ENCODE measurements at places on chromosomes 4 and X.

DNA sequence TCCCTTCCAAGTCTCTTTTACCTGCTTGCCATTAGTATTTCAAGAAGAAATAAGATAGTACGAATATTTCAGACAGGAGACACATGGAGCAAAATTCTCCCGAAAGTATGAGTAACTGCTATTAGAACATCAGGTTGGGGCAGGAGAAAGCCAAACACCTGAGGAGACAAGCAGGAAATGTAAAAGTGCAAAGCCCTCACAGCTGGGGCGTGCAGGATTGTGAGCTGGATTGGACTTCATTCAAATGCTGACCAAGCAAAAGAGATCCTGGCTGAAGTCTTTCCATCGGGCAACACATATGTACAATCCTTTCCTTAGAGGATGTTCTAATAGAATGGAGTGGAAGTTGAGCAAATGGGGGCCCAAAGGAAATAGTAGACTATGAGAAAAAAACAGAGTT, 76.8 kb downstream of the DTHD1 start:
- DNase-seq, result no peak

GRCh38 chrX:24285082-24285481, 28.8 kb downstream of the SUPT20HL2 start:
- DNase-seq, result no peak

GRCh38 chrX:32744921-32745320, 466.4 kb downstream of the DMD start:
- no peak for DNase-seq

GRCh38 chr4:154001193-154001592, 212.3 kb upstream of the SFRP2 start:
- DNase-seq, result peak; percentile 51

- DNase-seq, result no peak
These were observed 2.5 kb downstream of the PDGFC start for GRCh38 chr4:156969101-156969500.

DNA sequence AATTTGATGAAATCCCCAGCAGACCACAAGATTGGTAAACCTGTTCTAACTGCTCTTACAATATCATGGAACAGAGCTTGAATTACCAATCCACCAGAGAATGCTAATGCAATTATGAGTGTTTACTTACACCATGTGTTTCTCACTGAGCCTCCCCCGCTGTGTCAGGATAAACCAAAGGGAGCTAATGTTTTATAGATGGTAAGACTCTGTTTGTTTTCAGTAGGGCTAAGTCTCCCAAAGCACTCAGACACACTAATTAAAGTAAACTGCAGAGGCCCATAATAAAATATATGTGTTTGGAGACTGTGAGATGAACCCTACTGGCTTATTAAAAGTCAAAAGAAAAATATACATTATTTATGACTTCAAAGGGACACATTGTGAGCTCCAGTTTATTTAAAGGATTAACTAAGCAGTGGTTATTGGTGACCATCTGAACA, 261.7 kb upstream of the FAM241A start:
- no peak for DNase-seq

DNA sequence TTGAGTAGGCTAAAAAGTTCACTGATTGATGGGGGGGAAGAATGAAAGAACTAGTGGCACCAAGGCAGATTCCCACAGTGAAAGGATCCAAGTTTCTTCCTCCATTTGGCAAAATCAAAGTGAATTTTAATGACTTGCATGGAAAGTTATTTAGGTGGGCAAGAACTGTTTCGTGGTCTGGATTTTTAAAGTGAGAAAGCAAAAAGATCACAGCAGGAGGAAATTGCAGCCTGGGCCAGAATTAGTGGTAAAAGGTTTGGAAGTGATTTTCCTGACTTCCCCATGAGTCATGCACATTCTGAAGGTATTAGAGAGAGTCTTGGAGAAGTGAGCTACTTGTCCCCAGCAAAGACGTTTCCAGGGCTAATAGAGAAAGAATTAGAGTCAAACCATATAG, 207.8 kb downstream of the ANTXR2 start:
- DNase-seq, result peak; percentile 53

- no peak for DNase-seq
These were observed 276.8 kb downstream of the FBXW7 start for GRCh38 chr4:152258804-152259708.
